ENCODE measurements at places on chromosomes 5 and 9.

- no peak overlapping the region for H3K27ac ChIP-seq
- no peak overlapping the region for H3K4me3 ChIP-seq
- H3K27me3 ChIP-seq = no peaks in the 10 kb centered on the region
- no peaks in the 10 kb centered on the region for H3K36me3 ChIP-seq
Measured at GRCh38 chr5:139828207-139828895, 32.7 kb downstream of the PSD2 start.

GRCh38 chr9:98288881-98289280 is 33.4 kb upstream of the TBC1D2 start:
- no peak overlapping the region for H3K4me3 ChIP-seq
- DNase-seq = no peak
- no peaks in the 10 kb centered on the region for H3K36me3 ChIP-seq
- no peaks in the 10 kb centered on the region for H3K27me3 ChIP-seq
- H3K4me1 ChIP-seq = no peaks in the 10 kb centered on the region

DNA sequence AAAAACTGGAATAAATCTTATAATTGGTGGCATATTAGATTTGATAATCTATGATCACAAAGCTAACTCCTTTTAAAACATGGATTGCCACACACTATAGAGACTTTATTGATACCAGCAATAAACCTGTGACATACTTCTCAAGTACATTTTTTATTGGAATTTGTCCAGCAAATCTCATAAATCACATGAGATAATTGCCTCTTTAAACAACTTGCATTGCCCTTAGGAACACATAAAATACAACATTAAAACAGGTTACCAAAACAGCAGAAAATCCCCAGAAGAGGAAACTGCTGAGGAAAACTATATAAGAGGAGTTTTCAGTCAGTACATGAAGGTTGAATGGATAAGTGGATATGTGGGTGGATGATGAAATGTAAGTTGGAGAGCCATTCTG is 124.6 kb downstream of the SNCAIP start:
- DNase-seq = no peak
- no peaks in the 10 kb centered on the region for H3K36me3 ChIP-seq
- H3K27me3 ChIP-seq = no peaks in the 10 kb centered on the region
- no peaks in the 10 kb centered on the region for H3K4me1 ChIP-seq
- no peak overlapping the region for H3K27ac ChIP-seq

DNA sequence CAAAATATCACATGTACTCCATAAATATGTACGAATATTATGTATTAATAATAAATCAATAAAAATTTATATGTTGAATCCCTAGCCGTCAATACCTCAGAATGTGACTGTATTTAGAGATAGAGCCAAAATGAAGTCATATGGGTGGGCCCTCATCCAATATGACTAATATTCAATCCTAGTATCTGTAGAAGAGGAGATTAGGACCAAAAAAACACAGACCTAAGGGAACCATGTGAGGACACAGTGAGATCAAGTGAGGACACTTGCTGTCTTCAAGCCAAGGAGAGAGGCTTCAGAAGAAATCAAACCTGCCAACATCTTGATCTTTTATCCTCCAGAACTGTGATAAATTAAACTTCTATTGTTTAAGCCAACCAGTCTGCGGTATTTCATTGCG is 3.7 kb upstream of the AMACR start:
- DNase-seq = no peak
- no peaks in the 10 kb centered on the region for H3K36me3 ChIP-seq
- H3K4me1 ChIP-seq = peaks cover 22% of the 10 kb centered on the region

DNA sequence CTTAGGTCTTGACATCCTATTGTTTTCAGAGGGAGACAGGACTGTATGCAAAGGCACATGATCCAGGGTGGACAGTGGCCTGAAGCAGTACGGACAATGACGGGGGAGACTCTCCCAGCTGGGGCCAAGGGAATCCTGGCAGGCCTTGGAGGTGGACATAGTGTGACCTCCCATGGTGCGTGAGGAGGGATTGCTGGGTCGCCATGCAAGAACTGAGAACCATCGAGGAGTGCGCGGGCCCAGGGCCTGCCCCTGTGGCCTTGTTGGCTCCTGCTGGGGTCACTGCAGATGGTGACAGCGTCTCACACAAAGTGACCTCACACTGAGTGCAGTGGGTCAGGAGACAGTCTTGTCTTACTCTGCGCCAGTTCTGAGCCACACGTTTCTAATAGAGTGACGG is 192.4 kb downstream of the GADD45G start:
- H3K4me3 ChIP-seq = no peak overlapping the region
- DNase-seq = no peak
- H3K27me3 ChIP-seq = no peaks in the 10 kb centered on the region
- peaks cover 42% of the 10 kb centered on the region for H3K4me1 ChIP-seq
- H3K36me3 ChIP-seq = no peaks in the 10 kb centered on the region

DNA sequence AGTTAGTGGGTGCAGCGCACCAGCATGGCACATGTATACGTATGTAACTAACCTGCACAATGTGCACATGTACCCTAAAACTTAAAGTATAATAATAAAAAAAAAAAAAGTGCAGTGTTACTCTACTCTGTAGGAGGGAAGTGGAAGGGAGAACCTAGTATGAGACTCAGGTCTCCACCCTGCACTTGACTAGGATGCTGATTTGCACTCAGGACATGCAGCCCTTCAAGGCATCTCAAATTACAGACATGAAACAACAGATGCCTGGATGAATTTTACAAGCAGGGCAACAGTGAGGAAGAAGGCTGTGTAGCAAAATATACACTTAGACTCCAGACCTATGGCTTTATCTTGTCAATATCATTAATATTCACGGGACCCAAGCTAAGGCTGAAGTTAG is 16.5 kb downstream of the TRIM32 start:
- H3K27ac ChIP-seq = no peak overlapping the region
- H3K27me3 ChIP-seq = no peaks in the 10 kb centered on the region
- H3K36me3 ChIP-seq = no peaks in the 10 kb centered on the region

DNA sequence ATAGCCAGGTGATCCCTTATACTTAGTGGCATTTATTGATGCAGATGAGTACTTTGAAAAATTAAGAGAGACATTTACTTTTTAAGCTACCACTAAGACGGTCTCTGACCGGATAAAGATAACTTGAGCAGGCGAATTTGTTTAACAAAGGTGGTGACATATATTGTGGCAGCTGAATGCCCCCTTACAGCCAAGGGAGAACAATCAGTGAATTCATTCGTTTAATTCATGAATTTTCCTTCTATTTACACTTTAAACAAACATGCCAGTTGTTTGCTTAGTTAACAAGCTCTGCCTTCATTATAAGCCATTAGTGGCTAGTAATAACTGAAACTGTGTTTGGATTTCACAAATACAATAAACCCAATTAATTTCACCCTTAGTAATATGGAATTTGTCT is 187.1 kb downstream of the AOPEP start:
- DNase-seq = no peak
- H3K36me3 ChIP-seq = no peaks in the 10 kb centered on the region
- no peak overlapping the region for H3K27ac ChIP-seq
- H3K4me3 ChIP-seq = no peak overlapping the region

- H3K27me3 ChIP-seq = no peaks in the 10 kb centered on the region
- H3K36me3 ChIP-seq = no peaks in the 10 kb centered on the region
Measured at GRCh38 chr5:8845296-8845695, 700.6 kb downstream of the SEMA5A start.
